ENCODE measurements at places on chromosomes 11 and 22.
A peak's percentile ranks its signal among the peaks of the same experiment; 100 is the strongest.

- no peak for DNase-seq
These were observed 3.3 kb downstream of the TSPAN4 start for GRCh38 chr11:845872-846495.

GRCh38 chr11:1017269-1018005 is 19.1 kb downstream of the MUC6 start:
- DNase-seq: no peak

- no peak for DNase-seq
These were observed at the start of gene MMP8 for GRCh38 chr11:102724904-102725500. MMP8 (minus strand) TSS chr11:102724954; CDS start chr11:102724855, 99 bp downstream.

DNA sequence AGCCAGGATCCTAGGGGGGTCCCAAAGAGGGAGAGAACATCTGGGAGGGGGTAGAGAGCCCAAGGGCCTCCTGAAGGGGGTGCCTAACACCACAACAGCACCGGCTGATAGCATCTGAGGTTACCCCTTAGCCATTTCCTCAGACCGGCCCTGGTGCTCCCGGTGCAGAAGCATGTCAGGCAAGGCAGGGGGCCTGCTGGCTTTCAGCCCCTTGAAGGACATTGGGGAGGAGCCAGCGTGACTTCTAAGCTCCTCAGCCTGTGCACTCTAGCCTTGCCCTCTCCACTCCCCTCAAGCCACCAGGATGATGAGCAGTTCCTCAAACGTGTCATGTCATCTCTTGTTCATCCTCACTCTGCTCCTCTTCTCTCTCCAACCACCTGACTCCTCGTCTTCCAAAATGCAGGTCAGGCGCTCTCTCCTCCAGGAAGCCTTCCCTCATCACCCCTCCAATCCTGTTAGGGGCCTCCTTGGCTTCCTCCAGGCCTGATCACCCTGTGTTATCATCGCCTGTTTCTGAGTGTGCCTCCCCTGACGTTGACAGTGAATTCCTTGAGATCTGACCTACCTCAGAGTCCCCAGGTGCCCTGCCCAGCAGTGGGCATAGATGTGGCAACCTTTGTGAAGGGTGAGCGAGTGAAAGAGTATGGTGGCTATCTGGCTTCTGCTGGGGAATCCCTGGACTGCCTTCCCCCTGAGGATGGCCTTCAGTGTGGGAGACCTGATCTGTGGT is 6.1 kb downstream of the P2RY2 start:
- no peak for DNase-seq

GRCh38 chr11:79949574-79949973 is 508.7 kb upstream of the TENM4 start:
- DNase-seq: no peak

DNA sequence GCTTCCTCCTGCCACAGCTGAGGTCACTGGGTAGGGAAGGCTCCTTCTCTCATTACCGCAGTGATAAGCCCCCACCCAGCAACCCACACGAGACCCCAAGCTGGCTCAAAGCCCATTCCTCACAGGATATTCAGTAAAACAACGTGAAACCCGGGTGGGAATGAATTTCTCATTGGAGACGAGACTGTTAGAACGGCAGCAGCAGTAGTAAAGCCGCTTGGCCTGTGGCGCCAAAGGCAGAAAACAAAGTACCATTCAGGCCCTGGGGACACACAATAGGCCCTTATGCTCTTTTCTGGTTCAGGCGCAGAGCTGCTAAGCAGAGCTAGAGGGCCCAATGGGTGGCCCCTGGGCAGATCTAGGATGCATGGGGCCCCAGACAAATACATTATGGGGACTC is 45.3 kb downstream of the PC start:
- DNase-seq: no peak

- DNase-seq: no peak
These were observed 31.8 kb downstream of the CAPN1 start for GRCh38 chr11:65213322-65214211.

DNA sequence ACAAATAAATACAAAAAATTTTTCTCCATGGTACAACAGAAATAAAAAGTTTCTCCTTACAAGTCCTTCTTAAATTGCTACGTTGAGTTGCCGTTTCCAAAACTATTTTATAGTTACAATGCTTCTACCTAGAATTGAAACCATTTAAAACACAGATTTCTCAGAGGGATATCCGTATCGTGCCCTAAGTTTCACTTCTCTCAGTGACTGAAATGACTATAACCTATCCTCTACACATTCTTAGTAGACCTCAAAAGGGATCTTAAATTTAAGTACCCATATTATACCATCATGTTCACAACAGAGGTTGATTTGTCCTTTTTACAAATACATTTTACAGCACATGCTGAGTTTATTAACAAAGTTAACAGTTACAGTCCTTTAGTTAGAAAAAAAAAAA is 44.1 kb downstream of the USP28 start:
- DNase-seq: no peak

DNA sequence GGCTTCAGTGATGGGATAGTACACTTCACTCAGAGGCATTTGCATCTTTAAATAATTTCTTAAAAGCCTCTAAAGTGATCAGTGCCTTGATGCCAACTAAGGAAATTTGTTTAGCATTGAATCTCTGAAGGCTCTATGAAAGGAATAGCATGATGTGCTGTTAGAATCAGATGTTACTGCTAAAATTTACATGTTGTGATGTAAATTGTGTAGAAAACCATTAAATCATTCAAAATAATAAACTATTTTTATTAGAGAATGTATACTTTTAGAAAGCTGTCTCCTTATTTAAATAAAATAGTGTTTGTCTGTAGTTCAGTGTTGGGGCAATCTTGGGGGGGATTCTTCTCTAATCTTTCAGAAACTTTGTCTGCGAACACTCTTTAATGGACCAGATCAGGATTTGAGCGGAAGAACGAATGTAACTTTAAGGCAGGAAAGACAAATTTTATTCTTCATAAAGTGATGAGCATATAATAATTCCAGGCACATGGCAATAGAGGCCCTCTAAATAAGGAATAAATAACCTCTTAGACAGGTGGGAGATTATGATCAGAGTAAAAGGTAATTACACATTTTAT is 4.6 kb downstream of the MALAT1 start:
- DNase-seq: no peak

- no peak for DNase-seq
These were observed 63.0 kb downstream of the PPFIBP2 start for GRCh38 chr11:7576726-7577290.

DNA sequence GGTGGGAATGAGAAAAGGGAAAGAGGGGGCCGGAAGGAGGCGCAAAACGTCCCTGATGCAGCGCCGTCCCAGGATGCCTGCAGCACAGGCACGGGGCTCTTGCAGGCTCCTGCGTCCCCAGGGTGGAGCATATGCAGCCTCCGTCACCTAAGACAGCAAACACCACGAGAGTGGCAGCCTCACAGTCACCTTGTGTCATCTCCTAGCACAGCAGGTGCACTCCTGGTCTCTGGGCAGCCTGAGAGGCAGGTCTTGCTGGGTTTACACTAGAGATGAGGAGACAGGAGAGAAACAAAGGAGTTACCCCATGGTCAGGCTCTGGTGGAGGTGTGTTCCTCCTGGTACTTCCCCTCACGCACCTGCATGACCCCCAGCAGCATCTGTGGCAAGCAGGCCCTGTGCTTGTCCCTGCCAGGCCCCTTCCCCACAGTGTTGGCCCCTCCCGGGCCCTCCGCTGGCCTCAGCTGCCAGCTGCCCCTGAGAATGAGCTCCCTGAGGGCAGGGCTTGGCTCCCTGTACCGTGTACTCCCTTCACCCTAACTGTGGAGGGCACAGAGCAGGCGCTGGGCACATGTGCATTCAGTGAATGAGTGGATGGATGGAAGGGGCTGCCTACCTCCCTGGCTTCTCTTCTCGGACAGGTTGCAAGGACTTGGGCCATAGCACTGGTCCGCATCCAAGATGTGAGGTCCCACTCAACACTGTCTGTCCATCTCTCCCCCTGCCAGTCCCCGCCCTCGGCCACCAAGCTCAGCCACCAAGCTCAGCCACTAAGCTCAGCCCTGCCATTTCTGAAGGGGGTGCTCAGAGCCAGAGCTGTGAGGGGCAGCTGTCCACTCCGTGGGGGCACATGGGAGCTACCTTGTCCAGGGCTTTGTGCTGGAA is 988.6 kb downstream of the BRD1 start:
- no peak for DNase-seq

DNA sequence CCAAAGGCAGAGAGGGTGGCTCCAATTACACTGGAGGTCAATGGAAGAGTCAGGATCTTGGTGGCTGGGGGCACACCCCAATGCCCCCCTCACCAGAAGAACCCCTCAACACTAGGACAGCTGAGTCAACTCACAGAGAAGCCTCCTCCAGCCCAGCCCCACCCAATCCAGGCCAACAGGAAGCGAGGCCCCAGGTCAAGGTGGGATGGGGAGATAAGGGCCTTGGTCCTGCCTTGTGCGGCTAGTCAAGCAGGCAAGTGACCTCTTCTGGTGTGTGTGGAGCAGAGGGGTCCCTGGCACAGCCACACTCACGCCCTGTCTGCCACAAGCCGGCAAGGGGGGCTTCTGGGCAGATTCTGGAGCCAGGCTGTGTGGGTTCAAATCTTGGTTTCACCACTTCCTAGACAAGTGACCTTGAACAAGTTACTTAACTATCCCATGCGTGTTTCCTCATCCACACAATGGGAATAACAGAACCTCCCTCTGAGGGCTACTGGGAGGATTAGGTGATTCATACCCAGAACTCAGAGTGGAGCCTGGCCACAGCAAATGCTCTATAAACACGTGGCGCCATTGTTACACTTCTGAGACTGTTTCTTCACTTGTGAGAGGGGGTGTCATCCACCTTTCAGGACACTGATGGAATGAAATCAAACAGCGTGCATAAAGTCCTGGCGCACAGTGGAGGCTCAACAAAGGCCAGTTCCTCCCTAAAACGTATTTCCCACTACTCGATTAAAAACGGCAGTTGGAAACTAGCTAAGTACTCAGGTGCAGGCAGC is 3.2 kb downstream of the TTLL12 start:
- DNase-seq: no peak

DNA sequence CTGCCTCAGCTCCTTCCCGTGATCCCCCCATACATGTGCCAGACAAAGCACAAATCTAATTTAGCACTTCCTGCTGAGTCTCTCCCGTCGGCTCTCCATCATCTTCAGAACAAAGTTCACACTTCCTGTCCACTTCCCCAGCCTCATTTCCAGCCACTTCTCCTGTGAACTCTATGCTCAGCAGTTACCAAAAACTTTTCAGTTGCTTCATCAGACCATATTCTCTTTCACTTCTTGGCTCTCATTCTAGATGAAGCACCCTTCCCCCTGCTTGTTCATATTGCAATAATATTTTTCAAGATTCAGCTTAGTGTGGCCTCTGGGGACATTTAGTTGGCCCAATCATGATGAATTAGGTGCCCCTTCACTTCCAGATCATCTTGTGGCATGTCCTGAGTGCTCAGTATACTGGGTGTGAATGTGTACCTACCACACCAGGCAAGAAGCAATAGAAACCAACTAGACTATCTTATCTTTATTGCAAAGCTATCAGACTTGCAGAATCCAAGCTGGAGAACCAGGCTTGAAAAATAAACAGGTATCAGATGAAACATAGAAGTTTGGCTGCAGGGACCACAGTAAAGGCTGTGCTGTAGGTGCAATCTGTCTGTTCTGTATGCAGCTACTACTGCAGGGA is 115.8 kb downstream of the NXPE2 start:
- no peak for DNase-seq

DNA sequence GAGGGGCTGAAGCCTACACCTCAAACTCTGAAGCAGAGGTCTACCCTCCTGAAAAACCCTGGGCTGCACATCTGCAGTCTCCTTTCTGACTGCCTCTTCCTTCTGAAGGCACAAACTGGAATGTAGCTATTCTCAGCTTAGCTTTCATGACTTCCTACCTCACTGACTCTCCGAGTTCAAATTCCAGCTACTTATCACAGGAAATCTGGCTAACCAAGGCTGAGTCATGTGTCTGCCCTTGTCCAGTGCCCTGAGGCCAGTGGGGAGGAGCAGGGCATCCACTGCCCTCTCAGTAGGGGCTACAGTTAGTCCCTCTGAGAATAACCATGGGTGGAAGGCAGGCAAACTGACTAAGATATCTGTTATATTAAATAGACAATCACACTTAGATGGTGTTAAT is 29.2 kb downstream of the PDGFD start:
- DNase-seq: no peak

DNA sequence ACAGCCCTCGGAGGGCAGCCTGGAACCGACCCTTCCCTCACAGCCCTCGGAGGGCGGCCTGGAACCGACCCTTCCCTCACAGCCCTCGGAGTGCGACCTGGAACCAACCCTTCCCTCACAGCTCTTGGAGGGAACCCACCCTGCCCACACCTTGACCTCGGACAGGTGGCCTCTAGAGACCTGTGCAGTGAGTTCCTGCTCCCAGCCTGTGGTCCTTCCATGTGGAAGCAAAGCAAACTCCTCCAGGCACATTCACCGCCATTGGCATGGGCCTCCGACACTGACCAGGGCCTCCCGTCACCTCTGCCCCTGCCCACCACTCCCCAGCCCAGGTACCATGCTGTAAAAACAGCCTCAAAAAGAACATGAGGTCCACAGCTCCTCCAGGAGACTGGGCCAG is 272.1 kb downstream of the BRD1 start:
- DNase-seq: no peak

DNA sequence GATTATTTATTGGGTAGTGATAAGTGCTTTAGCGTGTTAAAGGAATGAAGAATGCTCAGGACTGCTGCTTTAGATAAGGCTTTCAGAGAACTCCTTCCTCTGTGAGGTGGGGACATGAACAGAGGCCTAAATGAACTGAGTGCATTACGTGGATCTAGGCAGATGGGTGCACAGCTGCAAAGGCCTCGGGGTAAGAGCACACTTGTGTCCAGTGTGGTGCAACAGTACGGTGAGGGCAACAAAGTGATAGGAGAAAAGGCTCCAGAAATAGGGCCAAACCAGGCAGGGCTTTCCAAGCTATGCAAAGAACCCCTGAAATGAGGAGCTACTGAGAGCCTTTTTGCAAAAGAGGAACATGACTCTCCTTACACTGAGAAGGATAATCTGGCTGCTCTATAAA is 45.3 kb upstream of the ARHGAP32 start:
- no peak for DNase-seq

DNA sequence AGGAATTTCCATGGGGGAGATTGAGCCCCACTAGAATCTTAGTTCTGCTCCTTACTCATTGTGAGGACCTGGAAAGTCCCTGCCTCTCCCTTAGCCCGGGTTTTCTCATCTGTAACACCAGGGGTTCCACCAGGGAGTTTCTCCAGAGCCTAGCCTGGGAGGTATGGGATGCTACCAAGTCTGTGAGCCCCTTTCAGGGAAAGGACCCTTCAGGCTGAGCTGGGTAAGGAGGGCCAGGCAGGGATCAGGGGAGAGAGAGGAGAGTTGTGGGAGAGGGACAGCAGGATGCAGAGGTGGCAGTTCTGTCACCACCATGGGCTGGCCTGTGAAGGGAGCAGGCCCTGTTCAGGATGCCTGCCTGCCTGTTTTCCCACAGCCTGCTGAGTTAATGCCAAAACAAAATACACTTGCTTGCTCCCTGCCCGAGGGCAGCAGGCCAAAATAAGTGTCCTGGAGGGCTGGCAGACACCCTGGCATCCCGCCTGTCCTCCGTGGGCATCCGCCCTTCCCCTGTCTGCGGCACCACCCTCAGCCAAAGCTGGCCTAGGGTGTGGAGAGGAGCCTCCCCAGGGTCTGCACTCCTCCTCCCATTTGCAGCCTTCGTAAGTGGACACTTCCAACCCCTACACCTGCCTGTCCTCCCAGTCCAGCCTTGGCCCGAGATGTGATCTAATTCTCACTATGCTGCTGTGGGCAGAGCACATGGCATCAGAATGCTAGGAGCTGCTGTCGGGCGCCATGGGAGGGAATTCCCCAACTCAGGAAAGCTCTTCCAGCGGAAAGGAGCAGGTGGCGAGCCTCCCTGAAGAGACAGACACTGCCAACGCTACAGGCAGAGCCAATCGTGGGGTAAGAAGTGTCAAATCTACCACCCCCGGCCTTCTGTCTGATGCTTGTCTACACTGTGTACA is 5.9 kb upstream of the FCHSD2 start:
- peak; percentile 45 for DNase-seq

- DNase-seq: peak; percentile 5
These were observed 87.6 kb upstream of the FSHB start for GRCh38 chr11:30143098-30143705.
